ENCODE measurements at places on chromosomes 6 and 20. TPM values are rescaled to one million over a fixed set of nuclear protein-coding genes. Genes with fewer than 3 reads are reported as not detected.

DNA sequence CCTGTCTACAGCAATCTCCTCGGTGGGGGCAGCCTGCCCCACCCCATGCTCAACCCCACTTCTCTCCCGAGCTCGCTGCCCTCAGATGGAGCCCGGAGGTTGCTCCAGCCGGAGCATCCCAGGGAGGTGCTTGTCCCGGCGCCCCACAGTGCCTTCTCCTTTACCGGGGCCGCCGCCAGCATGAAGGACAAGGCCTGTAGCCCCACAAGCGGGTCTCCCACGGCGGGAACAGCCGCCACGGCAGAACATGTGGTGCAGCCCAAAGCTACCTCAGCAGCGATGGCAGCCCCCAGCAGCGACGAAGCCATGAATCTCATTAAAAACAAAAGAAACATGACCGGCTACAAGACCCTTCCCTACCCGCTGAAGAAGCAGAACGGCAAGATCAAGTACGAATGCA, 19.4 kb downstream of the PRDM1 start:
- DNase-seq: no peak

VSX1 gene
- not detected for total RNA-seq

DNA sequence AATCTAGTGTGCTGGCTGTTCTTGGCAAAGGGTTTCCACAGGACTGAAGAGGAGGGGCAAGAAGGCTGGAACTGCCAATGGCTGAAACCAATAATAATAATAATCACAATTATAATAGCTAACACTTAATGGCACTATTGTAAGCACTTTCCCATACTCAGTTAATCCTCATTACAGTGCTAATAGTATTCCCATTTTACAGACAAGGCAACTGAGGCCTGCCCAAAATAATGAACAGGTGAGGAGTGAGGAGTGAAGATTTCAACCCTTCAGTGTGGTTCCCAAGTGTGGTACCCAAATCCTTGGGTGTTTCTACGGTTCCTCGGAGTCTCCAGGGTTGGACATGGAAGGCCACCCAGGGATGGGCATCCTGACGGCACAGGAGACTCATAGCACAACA, 69.9 kb downstream of the TRERF1 start:
- DNase-seq: no peak

ADGRB3 gene
- total RNA-seq: not detected

BCAS4 gene
- 18.9 TPM for total RNA-seq

Measured in HCT116 (cell line).